Esophagus muscularis mucosa (tissue), 4 donors: ENCODE measurements at places on chromosomes 11 and 22. TPM values are rescaled to one million over a fixed set of nuclear protein-coding genes. Genes with fewer than 3 reads are reported as not detected.

FOSL1 gene
- not detected for total RNA-seq

- DNase-seq = no peak
Observed at GRCh38 chr11:128389461-128389976, 197.8 kb downstream of the ETS1 start.

ADM2 gene
- not detected for total RNA-seq

- no peak for DNase-seq
Observed at GRCh38 chr11:57639321-57640067, 10.2 kb downstream of the YPEL4 start.

GRCh38 chr11:46560300-46560991, 33.4 kb downstream of the AMBRA1 start:
- no peak for DNase-seq

- no peak for DNase-seq
Observed at GRCh38 chr22:23527971-23528740, 51.9 kb downstream of the IGLL1 start.

DNA sequence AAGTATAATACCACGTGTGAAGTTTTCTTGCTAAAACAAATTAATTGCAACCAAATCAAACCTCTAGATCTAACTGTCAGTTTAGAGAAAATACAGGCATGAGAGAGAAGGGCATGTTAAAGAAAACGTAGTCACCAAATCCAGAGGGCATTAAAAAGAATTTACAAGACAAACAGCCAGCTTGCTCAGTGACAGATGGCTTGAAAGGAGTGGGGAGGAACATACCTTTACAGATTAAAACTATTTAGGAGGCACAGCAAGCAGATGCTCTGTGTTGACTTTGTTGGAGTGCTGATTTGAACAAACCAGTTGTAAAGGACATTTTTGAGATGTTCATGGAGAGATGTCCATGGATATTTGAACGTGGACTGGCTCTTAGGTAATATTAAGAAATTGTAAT, 96.9 kb downstream of the ATXN10 start:
- DNase-seq = no peak

FBLN1 gene
- total RNA-seq = 534 TPM

RDX gene
- total RNA-seq = 105 TPM
